ENCODE measurements at places on chromosomes 1 and 21. TPM values are rescaled to one million over a fixed set of nuclear protein-coding genes. Genes with fewer than 3 reads are reported as not detected.
A peak's percentile ranks its signal among the peaks of the same experiment; 100 is the strongest.

The TOR3A gene
- 54.6 TPM for total RNA-seq

The ASAP3 gene
- 0.78 TPM for total RNA-seq

- DNase-seq, result peak; percentile 78
Observed at GRCh38 chr1:111197598-111198284, 2.7 kb downstream of the DENND2D start.

The TDRD5 gene
- not detected for total RNA-seq

The CNR2 gene
- 0.20 TPM for total RNA-seq
